ENCODE measurements at places on chromosomes 1 and 21. TPM values are rescaled to one million over a fixed set of nuclear protein-coding genes. Genes with fewer than 3 reads are reported as not detected.

DNA sequence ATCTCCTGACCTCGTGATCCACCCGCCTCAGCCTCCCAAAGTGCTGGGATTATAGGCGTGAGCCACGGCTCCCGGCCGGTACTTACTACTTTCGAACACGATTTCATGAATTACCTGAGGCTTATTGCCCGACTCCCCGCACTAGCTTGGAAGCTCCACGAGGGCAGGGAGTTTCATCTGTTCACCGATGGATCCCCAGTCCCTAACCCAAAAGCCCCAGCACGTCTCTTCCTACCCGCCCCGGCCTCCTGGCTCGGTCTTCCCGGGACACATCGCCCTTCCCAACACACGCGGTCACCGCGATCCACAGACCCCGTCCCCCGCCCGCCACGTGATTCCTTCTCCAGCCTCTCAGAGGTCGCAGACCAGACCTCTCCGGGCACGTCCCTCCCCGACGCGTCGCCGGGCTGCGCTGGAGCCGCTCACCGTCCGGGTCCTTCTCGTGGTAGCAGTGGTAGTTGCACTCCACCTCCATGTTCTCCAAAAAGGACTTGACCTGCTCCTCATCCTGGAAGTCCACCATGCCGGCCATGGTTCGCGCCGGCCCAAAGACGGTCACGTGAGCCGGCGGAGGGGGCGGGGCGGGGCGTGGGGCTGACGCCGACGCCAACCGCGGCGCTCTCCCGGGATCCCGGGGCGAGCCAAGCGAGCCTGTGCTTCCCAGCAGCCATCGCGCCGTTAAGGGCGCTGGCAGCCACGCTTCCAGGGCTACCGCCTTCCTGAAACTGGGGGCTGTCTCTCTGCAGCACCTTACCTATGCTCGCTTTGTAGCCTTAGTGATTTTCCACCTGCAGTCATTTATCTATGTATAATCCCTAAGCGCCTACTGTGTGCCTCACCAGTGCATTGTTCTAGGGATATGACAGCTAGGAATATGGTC lies at the start of gene COA7:
COA7 (minus strand) TSS at position 553 of the 880 bp plus-strand sequence; CDS start at position 532, 21 bp downstream.
- H3K27ac ChIP-seq: peak within 1 kb of the TSS; percentile 93
- H3K36me3 ChIP-seq: no peaks in the 10 kb centered on the region
- H3K4me3 ChIP-seq: peak within 1 kb of the TSS; percentile 87
- no peaks in the 10 kb centered on the region for H3K27me3 ChIP-seq

- H3K4me3 ChIP-seq: no peak overlapping the region
- no peak for DNase-seq
- no peak overlapping the region for H3K27ac ChIP-seq
- H3K36me3 ChIP-seq: no peaks in the 10 kb centered on the region
- H3K27me3 ChIP-seq: peaks cover 11% of the 10 kb centered on the region
Observed at GRCh38 chr1:87318056-87318650, 10.5 kb upstream of the LMO4 start.

DNA sequence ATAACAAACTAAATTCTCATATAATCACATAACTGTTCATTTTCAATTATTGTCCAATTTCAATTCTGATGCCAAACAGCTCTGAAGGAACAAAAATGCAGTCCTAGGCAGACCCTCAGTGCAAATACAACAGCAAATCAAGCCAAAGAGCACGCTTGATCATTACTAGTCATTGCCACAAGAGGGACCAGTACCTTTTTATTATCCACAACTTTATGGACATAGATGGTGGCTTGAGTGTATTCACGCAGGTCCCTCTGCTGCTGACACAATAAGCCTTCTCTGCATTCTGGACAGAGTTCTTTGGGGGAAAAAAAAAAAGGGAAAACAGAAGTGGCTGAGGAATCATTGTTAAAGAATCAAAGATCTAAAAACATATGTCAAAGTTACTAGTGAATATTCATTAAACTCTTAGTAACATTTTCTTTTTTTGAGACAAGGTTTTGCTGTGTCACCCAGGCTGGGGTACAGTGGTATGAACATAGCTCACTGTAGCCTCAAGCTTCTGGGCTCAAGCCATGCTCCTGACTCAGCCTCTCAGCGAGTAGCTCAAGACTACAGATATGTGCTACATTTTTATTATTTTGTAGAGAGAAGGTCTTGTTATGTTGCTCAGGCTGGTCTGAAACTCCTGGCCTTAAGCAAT lies 34.3 kb upstream of the RAP1GAP start:
- H3K36me3 ChIP-seq: peaks cover 12% of the 10 kb centered on the region
- DNase-seq: no peak
- H3K4me3 ChIP-seq: no peak overlapping the region

DNA sequence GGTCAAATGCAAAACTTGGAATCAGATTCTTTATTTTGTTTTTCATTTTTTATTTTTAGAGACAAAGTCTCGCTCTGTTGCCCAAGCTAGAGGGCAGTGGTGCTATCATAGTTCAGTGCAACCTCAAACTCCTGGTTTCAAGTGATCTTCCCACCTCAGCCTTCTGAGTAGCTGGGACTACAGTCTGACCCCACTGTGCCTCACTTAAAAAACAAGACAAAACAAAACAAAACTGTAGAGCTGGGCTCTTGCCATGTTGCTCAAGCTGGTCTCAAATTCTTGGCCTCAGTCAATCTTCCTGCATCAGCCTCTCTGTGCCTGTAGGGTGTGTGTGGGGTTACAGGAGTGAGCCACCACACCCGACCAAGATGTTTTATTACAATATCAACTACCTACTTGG lies 396.0 kb upstream of the USP24 start:
- H3K36me3 ChIP-seq: peaks cover 13% of the 10 kb centered on the region
- peaks cover 18% of the 10 kb centered on the region for H3K27me3 ChIP-seq
- no peak overlapping the region for H3K4me3 ChIP-seq
- DNase-seq: no peak
- H3K4me1 ChIP-seq: no peaks in the 10 kb centered on the region

DNA sequence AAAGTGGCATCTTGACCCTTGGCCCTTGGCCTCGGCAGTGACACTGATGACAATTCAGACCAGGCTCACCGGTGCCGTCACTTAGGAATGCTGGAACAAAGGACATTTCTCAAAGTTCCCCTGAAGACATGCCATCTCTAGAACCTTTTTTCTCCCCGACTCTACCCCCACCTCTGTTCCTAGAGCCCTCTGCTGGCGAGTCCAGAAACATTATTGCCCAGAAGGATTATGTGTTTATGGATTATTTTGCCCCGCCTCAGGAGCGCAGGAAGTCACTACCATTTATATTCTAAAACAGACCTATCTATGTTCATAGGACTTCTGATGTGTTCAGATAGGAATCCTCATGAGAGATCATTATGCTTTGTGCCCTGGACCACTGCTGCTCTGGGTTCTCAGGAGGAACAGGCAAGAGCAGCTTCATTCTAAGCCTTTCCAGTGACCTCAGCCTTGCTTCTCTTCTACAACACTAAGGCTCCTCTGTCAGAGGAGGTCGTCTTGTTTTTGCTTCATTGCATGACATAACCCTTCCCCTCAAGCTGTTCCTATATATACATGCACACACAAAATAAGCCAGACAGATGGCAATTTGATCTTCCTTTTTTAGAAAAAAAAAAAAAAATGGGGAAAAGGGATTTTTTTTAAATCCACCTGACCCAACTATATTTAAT lies 12.4 kb upstream of the SHISA4 start:
- no peaks in the 10 kb centered on the region for H3K27me3 ChIP-seq
- peaks cover under 1% of the 10 kb centered on the region for H3K4me1 ChIP-seq
- no peak overlapping the region for H3K4me3 ChIP-seq
- H3K27ac ChIP-seq: peak overlapping the region; percentile 50

DNA sequence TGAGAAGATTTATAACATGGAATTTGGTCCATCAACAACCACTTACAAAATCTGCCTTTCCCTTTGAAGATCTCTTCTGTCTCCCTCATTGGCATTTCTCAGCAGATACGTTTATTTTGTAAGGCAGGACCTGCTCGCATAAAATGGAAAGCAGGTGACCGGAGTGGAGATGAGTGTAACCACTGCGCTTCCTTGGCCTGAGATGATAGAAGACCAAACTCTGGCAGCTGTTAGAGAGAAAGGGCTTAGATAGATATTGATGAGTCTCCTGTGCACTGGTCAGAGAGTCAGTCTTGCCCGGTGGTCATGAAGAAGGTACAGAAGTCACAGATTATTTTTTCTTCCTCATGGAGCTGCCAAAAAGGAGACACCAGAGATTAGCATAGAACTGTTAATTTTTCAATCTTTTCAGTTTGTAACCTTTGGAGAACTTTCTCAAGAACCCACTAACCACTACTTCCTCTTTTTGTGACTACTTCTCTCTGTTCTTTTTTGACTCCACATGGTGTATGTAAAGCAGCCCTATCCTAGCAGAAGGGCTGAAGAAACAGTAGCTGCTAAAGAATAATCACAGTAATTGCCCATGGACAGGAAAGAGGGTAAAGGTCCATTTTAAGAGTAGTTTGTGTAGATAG lies 47.6 kb downstream of the FCRL3 start:
- peaks cover 36% of the 10 kb centered on the region for H3K4me1 ChIP-seq
- no peaks in the 10 kb centered on the region for H3K36me3 ChIP-seq
- peak; percentile 78 for DNase-seq
- peak overlapping the region; percentile 28 for H3K27ac ChIP-seq

GRCh38 chr1:64150729-64151230 lies 52.6 kb upstream of the UBE2U start:
- no peak overlapping the region for H3K4me3 ChIP-seq
- no peaks in the 10 kb centered on the region for H3K27me3 ChIP-seq

DNA sequence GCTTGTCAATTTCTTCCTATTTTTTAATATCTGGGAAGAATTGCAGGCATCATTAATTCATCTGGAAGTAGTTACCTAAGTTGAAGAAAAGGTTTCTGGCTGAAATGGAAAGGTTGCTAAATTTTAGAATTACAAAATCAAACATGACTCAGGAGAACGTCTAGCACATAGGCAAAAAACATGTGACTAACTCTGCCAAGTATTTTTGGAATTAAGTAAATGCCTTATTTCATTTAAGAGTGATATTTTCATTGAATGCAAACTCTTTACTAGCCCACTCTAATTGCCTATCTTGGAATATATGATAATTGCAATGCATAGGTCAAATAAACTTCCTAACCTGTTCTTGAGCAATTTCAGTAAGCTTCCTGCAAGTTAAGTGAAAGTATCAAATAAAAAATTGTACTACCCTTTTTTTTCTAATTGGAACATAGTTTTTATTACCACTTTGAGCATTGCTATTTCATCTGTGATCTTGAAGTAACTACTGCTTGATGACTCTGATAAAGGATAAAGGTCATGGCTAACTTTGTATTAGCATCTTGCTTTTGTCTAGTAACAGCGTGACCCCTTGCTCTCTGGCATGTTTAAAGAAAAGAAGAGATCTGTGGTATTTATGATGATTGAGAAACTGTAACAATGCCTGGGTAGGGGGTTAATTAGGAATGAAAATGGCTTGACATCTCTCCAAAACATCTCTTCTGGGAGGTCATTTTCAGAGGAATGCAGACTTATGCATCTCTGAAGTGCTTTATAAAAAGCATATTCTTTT lies 208.3 kb upstream of the NCAM2 start:
- H3K4me1 ChIP-seq: no peaks in the 10 kb centered on the region
- no peak overlapping the region for H3K27ac ChIP-seq
- H3K4me3 ChIP-seq: no peak overlapping the region
- H3K27me3 ChIP-seq: no peaks in the 10 kb centered on the region

Gene TLR5
- polyA plus RNA-seq: 0.24 TPM
